Activated CD4-positive, alpha-beta T cell treated with anti-CD3 and anti-CD28 coated beads, Interleukin-2, amount 50 U/mL, for 24 hours (primary cell): ENCODE measurements at places on chromosomes 5 and 9.

GRCh38 chr9:5999443-6000101 lies 15.9 kb downstream of the RANBP6 start:
- no peak for DNase-seq

DNA sequence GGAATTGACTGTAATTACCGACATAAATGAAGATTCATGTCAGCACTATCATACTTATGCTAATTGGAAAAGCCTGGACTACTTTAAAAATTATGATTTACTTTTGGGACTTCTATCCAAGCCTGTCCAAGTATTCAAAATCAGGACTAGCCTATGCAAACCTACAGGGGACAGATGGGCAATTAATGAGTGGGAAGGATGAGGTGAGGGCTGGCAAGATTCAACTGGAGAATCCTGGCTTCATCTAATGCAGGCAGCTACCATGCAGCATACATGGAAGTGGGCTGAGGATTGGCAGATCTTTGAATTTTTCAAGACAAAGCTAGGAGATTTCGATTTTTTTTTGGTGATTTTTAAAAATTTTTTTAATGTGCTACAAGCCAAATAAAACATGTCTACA lies 532.6 kb downstream of the CSNK1G3 start:
- no peak for DNase-seq

DNA sequence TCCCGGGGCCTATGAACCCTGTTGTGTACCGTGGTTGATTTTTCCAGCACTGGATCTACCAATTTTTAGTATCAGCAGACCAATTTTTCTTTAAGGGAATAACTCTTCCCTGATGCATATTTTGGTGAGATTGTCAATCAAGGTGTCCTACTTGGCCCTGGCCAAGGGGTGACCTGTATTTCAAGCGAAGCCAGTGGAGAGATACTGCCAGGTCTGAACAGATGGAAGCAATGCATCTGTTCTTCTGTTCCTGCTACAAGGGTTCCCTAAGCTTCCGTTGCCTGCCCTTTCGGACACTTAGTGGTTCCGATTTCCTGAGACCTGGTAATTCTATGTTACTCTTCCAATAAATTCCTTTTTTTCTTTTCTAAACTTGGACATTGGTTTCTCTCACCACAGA lies 37.3 kb downstream of the ADAM19 start:
- no peak for DNase-seq

DNA sequence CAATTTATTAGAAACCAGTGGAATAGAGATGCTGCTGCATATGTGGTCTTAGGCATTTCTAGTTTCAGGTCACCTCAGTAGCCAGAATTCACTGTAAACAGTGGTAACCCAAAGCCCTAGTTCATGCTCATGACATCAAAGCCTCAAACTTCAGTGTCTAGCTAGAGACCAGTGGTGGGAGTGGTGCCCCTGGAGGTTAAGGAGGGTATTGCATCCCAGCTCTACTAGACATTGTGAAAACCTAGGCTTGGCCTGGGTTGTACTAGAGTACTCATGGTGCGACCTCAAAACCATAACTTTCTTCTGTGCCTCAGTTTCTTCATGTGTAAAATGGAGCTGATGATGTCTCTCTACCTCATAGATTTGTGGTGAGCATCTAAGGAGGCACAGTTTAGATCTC lies 18.8 kb downstream of the COL5A1 start:
- DNase-seq, result no peak

GRCh38 chr5:113552137-113552536 lies 38.6 kb downstream of the YTHDC2 start:
- no peak for DNase-seq

DNA sequence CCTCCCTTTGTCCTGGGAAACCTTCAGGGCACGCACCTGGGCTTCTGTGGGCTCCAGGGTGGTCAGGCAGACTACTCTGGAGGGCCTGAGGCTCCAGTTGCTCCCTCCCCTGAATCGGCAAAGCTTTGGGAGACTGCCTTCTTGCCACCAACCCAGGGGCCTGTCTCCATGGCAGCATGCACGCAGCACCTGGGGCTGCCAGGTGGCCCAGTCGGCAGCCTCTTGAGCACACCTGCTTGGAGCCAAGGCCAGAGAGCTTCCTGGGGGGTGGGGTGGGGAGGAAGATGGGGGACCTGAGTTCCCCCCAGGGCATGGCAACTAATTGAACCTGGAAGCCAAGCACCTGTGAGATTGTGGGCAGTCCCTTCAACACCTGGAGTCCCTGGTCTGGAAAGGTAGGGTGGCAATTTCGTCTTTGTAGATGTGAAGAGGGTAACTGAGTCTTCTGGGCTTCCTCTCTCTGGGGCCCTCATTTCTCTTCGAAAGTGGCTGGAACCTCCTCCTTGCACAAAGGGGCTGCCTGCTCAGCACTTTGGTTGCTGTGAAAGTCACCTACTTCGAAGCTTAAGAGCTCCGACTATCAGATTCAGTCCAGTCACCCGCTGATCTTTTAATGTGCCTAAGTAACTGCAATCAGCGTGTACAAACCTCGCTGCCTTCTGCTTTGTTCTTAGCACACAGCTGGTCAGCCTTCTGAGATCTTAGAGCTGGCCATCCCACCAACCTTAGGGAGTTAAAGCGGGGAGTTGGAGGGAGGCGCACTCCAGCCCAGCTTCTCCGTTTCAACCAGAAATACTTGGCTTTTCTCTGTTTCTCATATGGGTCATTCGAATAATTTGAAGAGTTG lies 4.0 kb downstream of the RNF183 start:
- no peak for DNase-seq
